ENCODE measurements at places on chromosomes 6 and 20. TPM values are rescaled to one million over a fixed set of nuclear protein-coding genes. Genes with fewer than 3 reads are reported as not detected.

POU5F1 gene
- not detected for total RNA-seq

AHCY gene
- 130 TPM for total RNA-seq

PTCRA gene
- not detected for total RNA-seq

PM20D2 gene
- 7.8 TPM for total RNA-seq

PRSS16 gene
- not detected for total RNA-seq

MUC21 gene
- not detected for total RNA-seq

NCOA6 gene
- total RNA-seq: 5.2 TPM

HELZ2 gene
- total RNA-seq: 199 TPM

BFSP1 gene
- total RNA-seq: 2.9 TPM

OR2H1 gene
- total RNA-seq: not detected

MYH7B gene
- not detected for total RNA-seq

MCM3 gene
- total RNA-seq: 80.6 TPM

PROKR2 gene
- total RNA-seq: under 0.01 TPM

CENPB gene
- 96.8 TPM for total RNA-seq

ZFP57 gene
- total RNA-seq: not detected

SGK2 gene
- total RNA-seq: not detected

MAP3K7 gene
- total RNA-seq: 27.5 TPM

ZBP1 gene
- not detected for total RNA-seq

LHFPL5 gene
- not detected for total RNA-seq

OVOL2 gene
- total RNA-seq: not detected

ABHD12 gene
- total RNA-seq: 23.4 TPM

KIF25 gene
- not detected for total RNA-seq

MCHR2 gene
- not detected for total RNA-seq

ISM1 gene
- not detected for total RNA-seq

PPP1R3G gene
- 0.32 TPM for total RNA-seq

SLC44A4 gene
- total RNA-seq: 0.32 TPM

AVP gene
- total RNA-seq: not detected

CAGE1 gene
- total RNA-seq: 0.15 TPM
